Activated T-helper 2 cell treated with anti-CD3 and anti-CD28 coated beads, Interferon-gamma antibody, Interleukin-2, Interleukin-4, amounts not matched to agents 10 μg/mL and 5 μg/mL and 100 μg/mL, durations not matched to agents 14 hours and 24 hours and 36 hours (primary cell): ENCODE measurements at places on chromosomes 1 and 21. TPM values are rescaled to one million over a fixed set of nuclear protein-coding genes. Genes with fewer than 3 reads are reported as not detected.

Gene ZBTB8B
- total RNA-seq, result 0.02 TPM in 1 of 2 replicates, not detected in the other

Gene RXFP4
- total RNA-seq, result not detected in 2 replicates

Gene C1QB
- total RNA-seq, result not detected in 2 replicates

Gene LRIF1
- 15.2 and 15.7 TPM in 2 replicates for total RNA-seq

Gene ATP6V1G3
- not detected in 2 replicates for total RNA-seq

Gene REN
- not detected in 2 replicates for total RNA-seq

Gene CD1E
- total RNA-seq, result not detected in 2 replicates

Gene NEXN
- total RNA-seq, result 0.59 and 0.60 TPM in 2 replicates

Gene HCRTR1
- total RNA-seq, result not detected in 2 replicates

Gene PADI1
- total RNA-seq, result not detected in 2 replicates

Gene PEAR1
- total RNA-seq, result 0.55 and 0.80 TPM in 2 replicates

Gene RHBDL2
- not detected in 2 replicates for total RNA-seq

Gene POU3F1
- 0.32 and 0.48 TPM in 2 replicates for total RNA-seq

Gene CLDN17
- not detected in 2 replicates for total RNA-seq

Gene ESPN
- total RNA-seq, result 0.87 and 1.0 TPM in 2 replicates

Gene ADAMTS1
- total RNA-seq, result 2.4 and 2.9 TPM in 2 replicates

Gene PRRX1
- not detected in 2 replicates for total RNA-seq

Gene GIPC2
- total RNA-seq, result 0.07 and 0.09 TPM in 2 replicates

Gene CA14
- not detected in 2 replicates for total RNA-seq

Gene GPR161
- 1.3 and 2.4 TPM in 2 replicates for total RNA-seq

Gene RHD
- not detected in 2 replicates for total RNA-seq

Gene MTMR11
- total RNA-seq, result 5.2 and 5.5 TPM in 2 replicates

Gene ACTN2
- 0.21 and 0.23 TPM in 2 replicates for total RNA-seq

Gene AGTRAP
- 8.6 and 9.7 TPM in 2 replicates for total RNA-seq

Gene C1QC
- total RNA-seq, result not detected in 2 replicates

Gene OR2L3
- not detected in 2 replicates for total RNA-seq

Gene OR2L8
- total RNA-seq, result 0.21 TPM in 2 replicates

Gene CFHR5
- not detected in 2 replicates for total RNA-seq

Gene C8A
- total RNA-seq, result not detected in 2 replicates
